ENCODE measurements at places on chromosomes 7 and 10.

DNA sequence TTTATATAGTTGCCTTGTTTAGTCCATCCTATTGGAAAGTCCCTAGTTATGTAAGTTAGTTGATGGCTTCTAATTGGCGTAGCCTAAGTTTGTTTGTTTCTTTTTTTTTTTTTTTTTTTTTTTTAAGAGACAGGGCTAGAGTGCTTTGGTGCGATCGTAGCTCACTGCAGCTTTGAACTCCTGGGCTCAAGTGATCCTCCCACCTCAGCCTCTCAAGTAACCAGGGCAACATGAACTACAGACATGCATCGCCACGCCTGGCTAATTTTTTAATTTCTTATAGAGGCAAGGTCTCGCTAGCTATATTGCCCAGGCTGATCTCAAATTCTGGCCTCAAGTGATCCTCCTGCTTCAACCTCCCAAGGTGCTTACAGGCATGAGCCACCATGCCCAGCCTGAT, 7.1 kb downstream of the CSGALNACT2 start:
- DNase-seq = no peak

DNA sequence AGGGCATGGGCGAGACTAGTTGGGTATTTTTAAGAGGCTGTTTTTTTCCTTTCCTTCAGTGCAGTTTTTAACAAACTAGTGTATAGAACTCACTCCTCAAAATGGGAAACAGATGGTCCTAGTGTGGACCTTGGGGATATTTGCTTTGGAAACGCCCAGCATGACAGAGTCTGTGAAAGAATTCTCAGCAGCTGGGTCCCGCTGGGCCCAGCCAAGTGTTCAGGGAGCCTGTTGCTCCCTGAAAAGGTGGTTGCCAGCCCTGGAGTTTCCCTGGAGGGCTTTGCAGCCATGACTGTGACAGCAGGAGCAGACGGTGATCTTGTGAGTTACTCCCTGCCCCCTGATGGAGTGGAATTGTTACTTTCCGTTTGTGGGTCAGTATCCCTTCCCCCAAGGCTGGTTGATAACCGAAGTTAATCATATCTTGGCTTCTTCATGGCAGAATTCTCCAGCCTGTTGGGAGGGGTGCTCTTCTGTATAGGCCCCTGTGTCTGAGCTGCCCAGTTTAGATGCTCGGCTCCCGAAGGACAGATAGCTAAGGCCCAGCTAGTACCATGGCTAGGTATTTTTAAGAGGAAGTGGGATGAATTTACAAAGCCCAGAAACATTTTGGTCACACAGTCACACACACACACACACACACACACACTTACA, 278.6 kb upstream of the HABP2 start:
- no peak for DNase-seq

DNA sequence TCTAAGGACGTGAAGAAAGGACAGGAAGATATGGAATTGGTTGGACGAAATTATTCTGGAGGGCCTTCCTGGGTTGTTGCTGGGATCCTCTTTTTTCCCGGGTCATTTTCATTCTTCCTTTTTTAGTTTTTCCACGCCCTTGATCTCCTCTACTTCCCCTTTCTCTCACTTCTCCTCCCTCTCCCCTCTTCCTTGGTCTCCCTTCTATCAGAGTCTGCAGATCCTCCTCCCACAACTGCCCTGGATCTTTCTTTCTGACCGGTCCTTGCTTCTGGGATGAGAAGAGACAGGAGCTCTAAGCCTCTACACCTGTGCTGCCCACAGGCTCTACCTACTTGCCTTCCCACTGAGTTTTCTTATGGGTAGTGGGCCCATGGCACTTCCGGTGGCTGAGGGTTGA, 103.7 kb upstream of the RELN start:
- DNase-seq = no peak

DNA sequence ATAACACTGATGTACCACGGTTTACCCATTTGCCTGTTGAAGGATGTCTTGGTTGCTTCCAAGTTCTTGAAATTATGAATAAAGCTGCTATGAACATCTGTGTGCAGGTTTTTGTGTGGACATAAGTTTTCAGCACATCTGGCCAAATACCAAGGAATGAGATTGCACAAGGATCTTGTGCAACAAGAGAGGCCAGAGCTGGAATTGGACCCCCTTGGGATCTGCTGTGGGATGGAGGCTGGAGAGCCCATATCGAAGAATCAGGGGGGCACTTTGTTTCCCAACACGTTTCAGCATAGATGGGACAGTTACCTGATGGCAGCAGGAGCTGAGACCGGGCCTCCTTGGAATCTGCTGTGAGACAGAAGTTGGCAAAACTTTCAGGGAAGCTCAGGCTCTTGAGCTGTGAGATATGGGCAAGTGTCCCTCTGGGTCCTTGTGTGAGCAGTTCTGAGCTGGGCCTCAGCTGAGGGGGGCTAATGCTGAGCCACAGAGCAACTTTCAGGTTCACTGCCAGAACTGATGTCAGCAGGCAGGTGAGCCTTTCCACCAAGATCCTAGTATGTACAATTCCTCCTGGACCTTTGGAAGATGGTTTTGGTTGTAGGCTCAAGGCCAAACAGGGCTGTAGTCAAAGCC, 115.2 kb upstream of the RAB18 start:
- DNase-seq = no peak

GRCh38 chr7:139972029-139972428, 90.7 kb downstream of the PARP12 start:
- DNase-seq = no peak

- no peak for DNase-seq
Measured at GRCh38 chr7:155534691-155535090, 11.7 kb downstream of the CNPY1 start.
